ENCODE measurements at places on chromosomes 1 and 21. TPM values are rescaled to one million over a fixed set of nuclear protein-coding genes. Genes with fewer than 3 reads are reported as not detected.

Gene NUF2
- total RNA-seq: 1.2 TPM

Gene UTS2
- 5.9 TPM for total RNA-seq

Gene FCRL4
- total RNA-seq: 6.3 TPM

Gene PLA2G2C
- not detected for total RNA-seq

Gene BATF3
- 25.2 TPM for total RNA-seq

Gene LRRC38
- not detected for total RNA-seq

Gene NFASC
- 0.07 TPM for total RNA-seq

Gene TBCE
- 13.9 TPM for total RNA-seq

Gene GPR25
- 0.86 TPM for total RNA-seq

Gene FBXO2
- total RNA-seq: 4.6 TPM

Gene GRHL3
- 0.64 TPM for total RNA-seq

Gene KCND3
- total RNA-seq: 0.04 TPM

Gene C1orf174
- 26.2 TPM for total RNA-seq

Gene C1QTNF12
- total RNA-seq: 2.5 TPM

Gene TRPM2
- 2.4 TPM for total RNA-seq

Gene PER3
- 3.3 TPM for total RNA-seq

Gene KIF26B
- 1.7 TPM for total RNA-seq

Gene PEAR1
- not detected for total RNA-seq

Gene HMCN1
- total RNA-seq: 0.27 TPM

Gene SNIP1
- 34.7 TPM for total RNA-seq

Gene LDLRAD1
- not detected for total RNA-seq

Gene RUNX1
- 92.1 TPM for total RNA-seq

Gene FABP3
- 0.49 TPM for total RNA-seq

Gene CGN
- 0.37 TPM for total RNA-seq

Gene LPAR3
- 0.59 TPM for total RNA-seq

Gene RPTN
- not detected for total RNA-seq

Gene TMEM51
- not detected for total RNA-seq

Gene FALEC
- 1.1 TPM for total RNA-seq

Gene CACNA1E
- 0.37 TPM for total RNA-seq

Gene TMEM240
- total RNA-seq: 0.31 TPM

Gene IL20
- not detected for total RNA-seq

Gene REG4
- not detected for total RNA-seq

Gene KIAA0319L
- total RNA-seq: 59.1 TPM

Gene SYCP1
- total RNA-seq: not detected

Gene FMO1
- total RNA-seq: 1.1 TPM

Gene TEX38
- total RNA-seq: not detected

Gene CHIA
- not detected for total RNA-seq

Gene PODN
- total RNA-seq: not detected

Gene ZNF684
- 5.4 TPM for total RNA-seq

Gene ACTA1
- total RNA-seq: not detected

Gene PADI2
- total RNA-seq: 9.9 TPM

Gene KDF1
- 0.59 TPM for total RNA-seq

Gene RASSF5
- 114 TPM for total RNA-seq

Gene INAVA
- total RNA-seq: 0.44 TPM

Gene AMIGO1
- 0.42 TPM for total RNA-seq

Gene S100A12
- not detected for total RNA-seq

Gene ATP1A2
- total RNA-seq: not detected

Gene ECM1
- total RNA-seq: 1.7 TPM

Gene DYRK3
- total RNA-seq: 0.33 TPM

Gene OR2T6
- total RNA-seq: not detected

Gene OR10J1
- not detected for total RNA-seq

Gene C4BPB
- total RNA-seq: 0.17 TPM

Gene CFHR5
- not detected for total RNA-seq

Gene EDARADD
- not detected for total RNA-seq
